ENCODE measurements at places on chromosomes 3 and 15.
A peak's percentile ranks its signal among the peaks of the same experiment; 100 is the strongest.

GRCh38 chr3:40615918-40616819 lies 91.4 kb downstream of the ZNF621 start:
- DNase-seq = no peak

GRCh38 chr3:108474581-108474980 lies 35.8 kb downstream of the MYH15 start:
- no peak for DNase-seq

- no peak for DNase-seq
Measured at GRCh38 chr15:100075229-100075628, 266.5 kb downstream of the ADAMTS17 start.

- no peak for DNase-seq
Measured at GRCh38 chr3:96039632-96040031, 774.8 kb upstream of the EPHA6 start.

DNA sequence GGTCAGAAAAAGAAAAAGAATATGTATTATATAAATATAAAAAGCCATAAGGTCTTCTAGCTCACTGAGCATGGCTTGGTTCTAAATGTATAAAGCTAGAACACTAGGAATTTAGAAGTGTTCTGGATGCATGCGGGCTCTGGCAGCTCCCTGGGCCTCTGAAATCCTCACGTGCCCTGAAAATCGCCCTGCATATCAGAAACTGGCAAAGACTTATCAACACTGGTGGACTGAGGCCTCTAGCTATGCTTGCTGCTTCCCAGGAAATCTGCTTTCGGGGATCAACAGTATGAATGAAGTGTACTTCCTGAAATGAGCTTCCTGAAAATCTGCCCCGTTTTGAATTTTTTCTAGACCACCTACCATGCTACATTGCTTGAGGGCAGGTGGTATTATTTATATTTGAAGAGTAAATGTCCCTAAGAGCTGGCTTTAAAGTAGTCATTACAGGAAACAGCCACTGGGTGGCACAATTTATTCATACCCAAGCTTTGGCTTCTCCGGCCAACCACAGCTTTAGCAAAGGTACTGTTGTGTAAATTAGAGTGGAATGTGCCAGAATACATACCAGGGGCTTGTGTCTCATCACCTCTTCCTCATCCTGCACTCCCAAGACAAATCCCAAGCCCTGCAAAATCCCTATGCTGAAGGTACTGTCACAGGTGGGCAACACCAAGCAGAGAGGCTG lies 17.7 kb downstream of the CRTAP start:
- DNase-seq = peak; percentile 55

DNA sequence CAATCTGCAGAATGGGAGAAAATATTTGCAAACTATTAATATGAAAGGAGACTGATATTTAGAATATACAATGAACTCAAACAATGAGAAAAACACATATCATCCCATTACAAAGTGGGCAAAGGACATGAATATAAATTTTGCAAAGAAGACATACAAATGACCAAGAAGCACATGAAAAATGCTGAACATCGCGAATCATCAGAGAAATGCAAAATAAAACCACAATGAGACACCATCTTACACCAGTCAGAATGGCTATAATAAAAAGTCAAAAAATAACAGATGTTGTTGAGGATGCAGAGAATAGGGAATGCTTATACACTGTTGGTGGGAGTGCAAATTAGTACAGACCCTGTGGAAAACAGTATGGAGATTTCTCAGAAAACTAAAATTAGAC lies 83.6 kb downstream of the RAP2B start:
- no peak for DNase-seq

GRCh38 chr3:149470381-149470780 lies 4.1 kb upstream of the TM4SF4 start:
- DNase-seq = no peak

DNA sequence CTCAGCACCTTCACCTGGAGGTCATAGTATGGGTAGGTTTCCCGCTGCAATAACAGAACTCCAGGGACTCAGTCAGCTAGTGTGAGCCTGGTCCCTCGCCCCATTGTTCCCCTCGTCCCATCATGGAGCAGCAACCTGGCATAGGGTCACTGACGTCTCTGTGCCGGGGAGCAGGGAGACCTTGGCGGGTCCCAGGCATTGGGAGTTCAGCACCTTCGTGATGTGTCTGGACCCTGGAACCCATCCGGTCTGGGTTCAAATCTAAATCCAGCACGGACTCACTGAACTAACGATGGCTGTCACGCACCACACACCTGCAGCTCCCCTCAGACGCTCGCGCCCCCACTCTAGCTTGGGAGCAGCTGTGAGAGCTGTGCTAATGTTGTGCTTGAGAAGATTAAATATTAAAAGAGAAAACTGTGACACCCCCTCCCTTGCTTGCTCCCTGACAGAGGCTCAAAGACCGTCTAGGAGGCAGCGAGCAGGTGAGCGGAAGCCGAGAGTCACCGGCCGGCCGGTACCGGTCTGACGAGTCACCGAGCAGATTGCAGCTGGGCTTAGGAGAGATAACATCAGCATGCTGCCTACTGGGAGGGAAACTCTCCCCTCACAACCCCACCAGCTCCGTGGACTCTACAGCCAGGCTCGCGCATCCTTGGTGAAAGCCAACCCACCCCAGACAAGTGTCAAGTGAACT lies 742 bp downstream of the PLA2G4F start:
- DNase-seq = no peak

DNA sequence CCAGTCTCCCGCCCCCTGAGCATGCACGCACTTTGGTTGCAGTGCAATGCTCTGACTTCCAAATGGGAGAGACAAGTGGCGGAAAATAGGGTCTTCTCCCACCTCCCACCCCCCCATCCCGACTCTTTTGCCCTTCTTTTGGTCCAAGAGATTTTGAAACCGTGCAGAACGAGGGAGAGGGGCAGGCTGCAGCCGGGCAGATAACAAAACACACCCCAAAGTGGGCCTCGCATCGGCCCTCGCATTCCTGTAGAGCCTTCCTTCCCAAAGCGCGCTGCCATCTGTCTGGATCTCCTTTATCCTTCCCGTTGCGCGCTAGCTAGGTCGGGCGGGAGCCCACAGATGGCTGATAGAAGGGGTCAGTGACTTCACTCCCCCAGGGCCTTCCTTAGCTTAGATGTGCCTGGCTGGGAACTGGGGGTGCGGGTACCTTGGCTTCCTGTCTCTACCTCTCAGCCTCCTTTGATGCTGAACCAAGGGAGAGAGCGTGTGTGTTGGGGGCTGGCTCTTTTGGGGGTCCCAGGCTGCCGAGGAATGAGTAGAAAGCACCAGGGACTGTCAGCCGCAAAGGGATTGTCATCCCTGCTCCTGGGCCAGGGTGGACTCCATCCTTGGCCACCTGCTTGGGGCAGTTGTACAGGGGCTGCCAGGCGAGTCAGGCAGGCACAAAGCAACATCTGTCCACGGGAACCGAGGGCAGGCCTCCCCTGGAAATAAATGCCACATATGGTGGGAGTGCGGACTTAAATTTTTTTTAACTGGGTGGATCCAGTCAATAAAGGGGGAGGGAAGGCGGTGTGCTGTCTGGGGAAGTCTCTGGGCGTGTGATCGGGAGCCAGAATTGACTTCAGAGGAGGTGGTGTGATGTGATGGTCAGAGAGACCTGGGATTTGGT lies 1.8 kb downstream of the SMAD3 start:
- DNase-seq = no peak

DNA sequence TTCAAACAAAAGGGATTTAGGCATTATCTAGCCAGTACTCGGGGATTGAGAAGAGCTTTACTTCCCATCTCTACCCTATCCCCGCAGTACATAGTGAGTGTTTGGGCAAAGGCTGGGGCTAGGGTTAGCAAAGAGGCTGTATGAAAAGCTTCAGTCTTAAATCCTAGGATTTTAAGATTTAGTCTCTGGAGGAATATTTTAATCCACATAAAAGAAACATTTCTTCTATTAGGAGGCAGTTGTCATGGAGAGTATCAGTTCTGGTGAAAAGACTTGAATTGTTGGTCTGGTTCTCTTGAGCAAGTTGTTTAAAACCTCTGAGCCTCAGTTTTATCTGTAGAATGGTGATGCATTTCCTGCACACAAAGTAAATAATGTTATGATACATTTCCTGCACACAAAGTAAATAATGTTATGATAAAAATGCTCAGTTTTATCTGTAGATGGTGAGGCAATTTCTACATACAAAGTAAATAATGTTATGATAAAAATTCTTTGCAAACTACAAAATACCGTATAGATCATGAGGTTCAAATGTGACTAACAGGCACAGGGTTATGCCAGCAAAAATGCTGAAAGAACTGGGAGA lies 53.9 kb upstream of the ZBED2 start:
- no peak for DNase-seq

- no peak for DNase-seq
Measured at GRCh38 chr15:90684281-90684680, 32.9 kb upstream of the BLM start.

- DNase-seq = no peak
Measured at GRCh38 chr15:86127547-86127946, 47.9 kb downstream of the AGBL1 start.

GRCh38 chr3:15428539-15428938 lies 1.1 kb downstream of the EAF1 start:
- peak; percentile 26 for DNase-seq

DNA sequence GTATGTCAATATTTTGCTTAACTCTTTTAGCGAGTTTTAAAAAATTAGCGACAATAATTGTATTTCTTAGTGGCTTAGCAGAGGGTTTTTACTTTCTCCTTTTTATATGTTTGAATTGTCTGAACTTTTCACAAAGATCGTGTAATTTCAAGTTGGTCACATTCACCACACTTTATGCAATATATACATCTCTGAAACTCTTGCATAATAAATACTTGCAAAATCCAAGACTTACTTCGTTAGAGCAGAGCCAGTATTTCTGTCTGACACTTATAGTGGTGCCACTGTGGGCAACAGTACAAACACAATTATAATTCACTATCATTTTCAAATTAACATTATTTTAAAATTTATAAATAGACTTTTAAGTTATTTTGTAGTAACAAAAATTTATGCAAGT lies 62.0 kb downstream of the SUCNR1 start:
- no peak for DNase-seq

DNA sequence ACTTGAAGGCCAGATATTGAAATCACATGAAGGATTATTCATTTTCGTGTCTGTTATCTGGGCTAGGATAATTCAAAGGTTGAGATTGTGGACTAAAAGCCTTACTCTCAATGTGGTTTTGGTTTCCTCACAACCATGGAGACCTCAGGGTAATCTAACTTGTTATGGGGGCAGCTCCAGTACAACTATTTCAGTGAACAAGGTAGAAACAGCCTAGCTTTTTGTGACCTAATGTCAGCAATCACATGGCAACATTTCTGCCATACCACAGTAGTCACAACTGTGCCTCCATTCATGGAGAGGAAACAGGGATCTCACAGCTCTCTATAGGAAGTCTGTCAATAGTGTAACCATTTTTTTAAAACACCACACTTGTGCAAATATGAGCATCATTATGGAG lies 62.4 kb upstream of the RARB start:
- DNase-seq = no peak

DNA sequence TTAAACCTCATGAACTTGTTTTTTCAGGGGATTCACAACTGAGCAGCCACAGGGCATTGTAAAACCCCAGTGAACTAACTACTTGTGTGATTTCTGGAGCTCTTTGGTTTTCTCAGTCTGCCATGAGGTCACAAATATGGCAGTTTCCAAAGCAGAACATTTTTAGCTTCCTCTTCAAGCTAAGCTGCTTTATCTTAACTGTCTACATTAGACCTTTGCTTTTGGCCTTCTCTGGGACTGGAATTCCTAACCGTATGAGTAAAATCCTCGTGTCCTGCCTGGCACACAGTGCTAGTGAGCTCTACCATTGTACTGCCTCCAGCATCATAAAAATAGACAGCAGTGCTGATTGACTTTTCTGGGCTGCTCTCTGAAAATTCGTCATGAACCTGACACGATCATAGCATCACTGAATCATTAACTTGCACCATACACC lies 22.1 kb downstream of the CDIN1 start:
- DNase-seq = no peak

- DNase-seq = no peak
Measured at GRCh38 chr15:40038275-40038637, 725 bp downstream of the SRP14 start.

- DNase-seq = no peak
Measured at GRCh38 chr3:23739536-23739935, 66.2 kb upstream of the UBE2E1 start.

GRCh38 chr15:74788683-74789151 lies 6.8 kb downstream of the CSK start:
- peak; percentile 68 for DNase-seq

- DNase-seq = no peak
Measured at GRCh38 chr15:45795440-45796069, 160.7 kb downstream of the SQOR start.

- DNase-seq = no peak
Measured at GRCh38 chr15:69951898-69952555, 145.7 kb downstream of the TLE3 start.

GRCh38 chr3:197728487-197728886 lies 8.2 kb downstream of the RUBCN start:
- DNase-seq = no peak

- DNase-seq = peak; percentile 69
Measured at GRCh38 chr15:74541494-74542165, 610 bp downstream of the ARID3B start.

- DNase-seq = no peak
Measured at GRCh38 chr15:43086551-43086950, 19.3 kb downstream of the UBR1 start.

GRCh38 chr15:75649848-75650247 lies 2.1 kb downstream of the SNX33 start:
- no peak for DNase-seq

GRCh38 chr3:128942161-128942952 lies 51.5 kb downstream of the CFAP92 start:
- DNase-seq = no peak

DNA sequence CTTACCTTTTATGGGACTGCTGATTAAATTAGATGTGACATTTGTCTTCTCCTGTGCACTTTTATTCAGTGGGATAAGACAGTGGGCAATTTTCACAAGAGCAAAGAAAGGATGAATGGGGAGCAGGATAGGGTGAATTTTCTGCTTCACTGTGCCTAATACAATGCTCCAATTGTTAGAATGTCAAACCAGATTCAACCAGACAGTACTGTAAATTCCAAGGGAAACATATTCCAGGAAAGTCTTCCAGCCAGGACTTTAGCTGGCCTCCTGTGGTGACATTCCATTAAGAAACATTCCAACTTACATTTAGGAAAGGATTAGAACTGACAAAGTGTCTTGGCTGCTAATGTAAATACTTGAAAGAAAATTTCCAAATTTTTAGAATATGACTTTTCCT lies 100.1 kb upstream of the PROK2 start:
- DNase-seq = no peak

GRCh38 chr3:159170436-159171003 lies 368.7 kb downstream of the MFSD1 start:
- DNase-seq = no peak

GRCh38 chr3:101549473-101549872 lies 12.2 kb upstream of the TRMT10C start:
- DNase-seq = no peak

- DNase-seq = no peak
Measured at GRCh38 chr15:20386198-20386597, 155.4 kb downstream of the GOLGA6L6 start.

DNA sequence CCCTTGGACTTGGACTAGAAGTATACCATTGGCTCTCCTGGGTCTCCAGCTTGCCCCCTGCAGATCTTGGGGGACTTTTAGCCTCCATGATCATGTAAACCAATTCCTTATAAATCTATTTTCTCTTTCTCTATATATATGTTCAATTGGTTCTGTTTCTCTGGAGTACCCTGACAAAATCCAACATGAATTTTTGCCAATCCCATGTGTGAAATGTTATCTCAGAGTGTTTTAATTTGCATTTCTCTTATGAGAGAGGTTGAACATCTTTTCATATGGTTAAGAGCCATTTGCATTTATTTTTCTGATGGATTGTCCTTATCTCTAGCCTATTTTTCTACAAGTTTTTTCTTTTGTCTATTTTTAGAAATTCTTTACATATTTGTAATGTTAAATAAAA lies 131.7 kb upstream of the NEO1 start:
- DNase-seq = no peak

All from CD4-positive, alpha-beta T cell treated with Interleukin-10 for 1 hour (primary cell).